Activated T-helper 1 cell treated with anti-CD3 and anti-CD28 coated beads, Interleukin-12 subunit alpha, Interleukin-12 subunit beta, Interleukin-2, Interleukin-4 antibody, amounts not matched to agents 30 ng/mL and 10 ng/mL and 1 ng/mL, durations not matched to agents 14 hours and 24 hours and 36 hours (primary cell): ENCODE measurements at places on chromosomes 11 and 22.

GRCh38 chr11:119828006-119828405 is 99.0 kb upstream of the NECTIN1 start:
- DNase-seq: no peak

DNA sequence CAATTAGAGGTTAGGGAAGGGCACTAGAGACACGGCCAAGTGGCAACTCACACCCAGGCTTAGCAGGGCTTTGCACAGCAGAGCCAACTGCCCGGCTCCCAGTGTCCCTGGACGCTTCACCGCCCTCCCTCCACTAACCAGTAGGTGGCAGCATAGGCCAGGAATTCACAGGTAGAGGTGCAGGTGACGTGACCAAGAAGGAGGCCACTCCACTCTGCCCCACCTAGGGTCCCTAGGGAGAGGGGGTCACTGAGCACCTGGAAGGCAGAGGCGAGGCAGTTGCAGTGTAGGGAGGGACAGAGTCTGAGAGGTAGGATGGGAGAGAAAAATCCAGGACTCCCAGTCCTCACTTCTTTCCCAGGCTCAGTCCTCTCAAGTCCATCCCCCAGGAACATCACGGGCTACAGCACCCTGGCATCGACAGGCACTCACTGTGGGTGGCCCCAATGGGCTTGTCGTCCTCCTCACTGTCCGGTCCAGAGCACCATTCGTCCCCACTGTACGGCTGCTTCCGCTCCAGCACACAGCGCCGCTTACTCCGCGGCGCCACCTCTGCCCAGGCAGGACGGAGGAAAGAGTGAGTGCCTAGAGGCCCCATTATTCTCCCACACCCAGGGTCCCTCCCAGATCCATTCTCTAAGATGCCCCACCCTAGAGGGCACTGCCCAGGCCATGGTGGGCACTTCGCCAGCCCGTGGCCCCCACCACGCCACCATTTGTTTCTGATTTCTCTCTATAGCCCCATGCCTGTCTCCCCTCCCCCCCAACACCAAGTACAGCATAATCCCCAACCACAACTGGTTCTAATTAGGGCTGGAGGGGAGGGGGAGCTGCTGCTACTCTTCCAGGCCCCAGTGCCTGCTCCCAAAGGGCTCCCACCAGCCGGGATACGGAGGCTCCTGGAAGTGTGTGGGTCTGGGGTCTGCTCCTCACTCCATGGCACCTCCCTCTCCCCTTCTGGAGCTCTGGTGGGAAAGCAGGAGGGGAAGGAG is 18.4 kb downstream of the BCL9L start:
- DNase-seq: peak; percentile 80

DNA sequence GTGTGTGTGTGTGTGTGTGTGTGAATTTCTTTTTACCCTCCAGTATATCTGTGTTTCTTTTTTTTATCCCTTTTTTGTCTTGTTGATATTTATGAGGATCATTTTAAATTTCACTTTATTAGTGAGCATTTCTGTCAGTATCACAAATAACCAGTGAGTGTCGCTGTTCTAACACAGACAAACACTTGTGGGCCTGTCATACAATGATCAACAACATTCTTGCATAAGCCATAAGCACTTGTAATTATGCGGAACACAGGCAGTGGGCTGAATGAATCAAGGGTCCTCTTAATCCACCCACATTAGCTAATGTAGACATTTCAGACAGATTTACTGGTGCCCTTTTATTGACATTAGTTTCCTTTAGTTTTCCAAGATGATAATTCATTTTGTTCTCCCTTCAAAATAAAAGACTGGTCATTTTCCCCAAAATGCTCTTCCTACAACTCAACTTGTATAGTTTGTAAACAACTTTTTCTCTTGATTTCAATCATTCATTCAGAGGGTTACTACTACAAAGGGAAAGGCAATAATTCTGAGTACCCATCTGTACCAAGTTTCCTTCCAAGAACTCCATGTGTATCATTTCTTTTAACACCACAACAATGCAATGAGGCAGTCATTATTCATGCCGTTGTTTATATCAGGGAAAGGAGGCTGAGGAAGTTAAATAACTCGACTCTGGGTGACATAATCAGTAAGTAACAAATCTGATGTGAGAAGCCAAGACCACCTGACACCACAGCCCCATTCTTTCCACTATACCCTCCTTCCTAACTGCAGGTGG is 34.5 kb upstream of the ANO3 start:
- DNase-seq: no peak

DNA sequence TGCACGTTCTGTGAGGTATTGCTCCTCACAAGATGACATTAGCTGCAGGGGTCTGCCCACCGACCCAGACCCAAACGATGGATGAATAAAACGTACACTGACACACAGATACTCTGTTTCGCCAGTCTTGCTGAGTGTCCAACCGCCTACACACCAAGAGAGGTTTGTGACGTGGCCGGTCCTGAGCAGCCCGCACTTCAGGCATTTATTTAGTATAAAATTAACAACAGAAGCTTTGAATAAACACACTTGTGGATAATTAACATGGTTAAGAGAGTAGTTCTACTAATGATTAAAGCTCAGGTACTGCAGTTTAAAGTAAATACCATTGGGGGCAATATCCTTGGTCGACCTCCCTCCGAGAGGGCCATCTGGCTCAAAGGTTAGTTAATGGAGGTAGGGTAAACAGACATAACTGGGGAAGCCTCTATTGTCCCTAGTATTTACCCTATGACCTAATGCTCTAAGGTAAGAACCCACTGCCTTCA is 75.7 kb downstream of the CCDC83 start:
- no peak for DNase-seq

- DNase-seq: no peak
Measured at GRCh38 chr11:12393691-12394090, 16.3 kb downstream of the PARVA start.

- no peak for DNase-seq
Measured at GRCh38 chr11:5285703-5286340, 15.9 kb downstream of the OR51B4 start.
